IgD-negative memory B cell (primary cell): ENCODE measurements at places on chromosomes 3 and 15. TPM values are rescaled to one million over a fixed set of nuclear protein-coding genes. Genes with fewer than 3 reads are reported as not detected.

Gene TICRR
- polyA plus RNA-seq, result not detected

Gene CHL1
- 4.1 TPM for polyA plus RNA-seq

Gene C3orf49
- polyA plus RNA-seq, result not detected

Gene GABRB3
- not detected for polyA plus RNA-seq

Gene PAK6
- not detected for polyA plus RNA-seq

Gene AP3B2
- 0.35 TPM for polyA plus RNA-seq

Gene WWTR1
- polyA plus RNA-seq, result 1.2 TPM

Gene TNIK
- 3.0 TPM for polyA plus RNA-seq

Gene SPATA12
- not detected for polyA plus RNA-seq

Gene KLF13
- polyA plus RNA-seq, result 81.4 TPM

Gene TCAIM
- polyA plus RNA-seq, result 8.5 TPM

Gene OR5H15
- not detected for polyA plus RNA-seq

Gene TMCO5A
- not detected for polyA plus RNA-seq

Gene TRPM1
- polyA plus RNA-seq, result not detected

Gene CLDN16
- not detected for polyA plus RNA-seq

Gene TMEM44
- 2.2 TPM for polyA plus RNA-seq
